Fibroblast of skin of left biceps (primary cell): ENCODE measurements at places on chromosomes 1 and 21.

GRCh38 chr1:210857705-210858104 lies 276.2 kb downstream of the KCNH1 start:
- DNase-seq, result no peak

GRCh38 chr1:231279081-231279480 lies 38.1 kb downstream of the GNPAT start:
- DNase-seq, result no peak

- no peak for DNase-seq
These were observed 13.2 kb upstream of the QSOX1 start for GRCh38 chr1:180141381-180141934.

- no peak for DNase-seq
These were observed 693 bp downstream of the RAB4A start for GRCh38 chr1:229271448-229272159.

DNA sequence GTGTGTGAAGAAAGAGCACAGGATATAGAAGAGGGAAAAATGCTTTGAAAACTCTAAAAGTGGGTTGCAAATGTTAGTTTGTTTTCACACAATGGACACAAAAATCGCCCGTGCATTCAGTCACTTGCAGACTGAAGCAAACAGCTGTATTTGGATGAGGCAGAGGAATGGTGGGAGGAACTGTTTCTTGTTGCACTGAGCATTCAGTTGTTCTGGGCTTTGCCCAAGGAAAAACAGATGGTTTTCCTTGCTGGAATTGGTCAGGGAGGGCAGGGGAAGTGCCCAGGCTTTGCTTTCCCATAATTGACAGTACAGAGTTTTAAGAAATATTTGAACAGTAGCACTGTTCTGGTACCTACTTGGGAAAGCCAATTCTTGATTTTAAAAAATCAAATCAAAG lies 19.5 kb upstream of the WARS2 start:
- no peak for DNase-seq

- DNase-seq, result no peak
These were observed 19.9 kb downstream of the AGPAT3 start for GRCh38 chr21:43884861-43885417.

- no peak for DNase-seq
These were observed 244.6 kb downstream of the TOMM20 start for GRCh38 chr1:234884006-234884405.

- DNase-seq, result no peak
These were observed 6.8 kb downstream of the LHX4 start for GRCh38 chr1:180236698-180237509.

- DNase-seq, result no peak
These were observed 645 bp downstream of the ATP6V0B start for GRCh38 chr1:43975249-43975961.

DNA sequence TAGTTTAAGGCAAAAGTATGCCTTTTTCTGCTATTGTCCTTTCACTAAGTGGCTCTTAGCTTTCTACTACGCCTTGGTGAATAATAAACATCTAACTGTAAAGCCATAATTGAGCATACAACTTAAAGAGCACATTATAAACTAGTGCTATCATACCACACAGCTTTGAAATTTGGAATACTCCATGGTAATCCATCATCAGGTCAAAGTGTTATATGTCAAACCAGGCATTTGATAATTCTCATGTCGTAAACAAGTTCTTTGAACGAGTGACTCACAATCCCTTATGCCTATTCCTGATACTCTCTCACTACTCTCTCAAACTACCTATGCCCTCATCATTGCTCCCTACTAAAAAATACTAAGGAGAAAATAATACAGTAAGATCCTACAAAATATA lies 60.3 kb upstream of the FMN2 start:
- peak; percentile 23 for DNase-seq

DNA sequence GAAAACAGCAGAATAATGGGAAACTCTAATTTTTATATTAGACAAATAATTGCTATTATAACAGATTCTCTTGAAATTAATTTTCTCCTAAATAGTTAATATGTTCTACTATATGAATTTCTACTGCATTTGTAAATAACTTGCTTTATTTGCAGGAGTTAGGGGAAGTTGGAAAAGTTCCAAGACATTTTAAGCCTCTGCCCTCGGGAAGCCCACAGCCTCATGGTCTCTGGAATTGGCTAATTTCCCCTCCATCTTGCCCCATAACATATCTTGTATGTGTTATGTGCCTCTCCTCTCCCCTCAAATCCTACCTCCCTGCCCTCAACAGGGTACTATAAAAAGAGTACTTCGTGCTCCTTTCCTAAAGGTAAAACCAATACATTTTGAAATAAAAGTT lies 271.4 kb upstream of the NR5A2 start:
- DNase-seq, result no peak

GRCh38 chr1:163006051-163006834 lies 62.9 kb upstream of the RGS4 start:
- no peak for DNase-seq

- DNase-seq, result no peak
These were observed 65.2 kb downstream of the BCAR3 start for GRCh38 chr1:93616221-93616995.

DNA sequence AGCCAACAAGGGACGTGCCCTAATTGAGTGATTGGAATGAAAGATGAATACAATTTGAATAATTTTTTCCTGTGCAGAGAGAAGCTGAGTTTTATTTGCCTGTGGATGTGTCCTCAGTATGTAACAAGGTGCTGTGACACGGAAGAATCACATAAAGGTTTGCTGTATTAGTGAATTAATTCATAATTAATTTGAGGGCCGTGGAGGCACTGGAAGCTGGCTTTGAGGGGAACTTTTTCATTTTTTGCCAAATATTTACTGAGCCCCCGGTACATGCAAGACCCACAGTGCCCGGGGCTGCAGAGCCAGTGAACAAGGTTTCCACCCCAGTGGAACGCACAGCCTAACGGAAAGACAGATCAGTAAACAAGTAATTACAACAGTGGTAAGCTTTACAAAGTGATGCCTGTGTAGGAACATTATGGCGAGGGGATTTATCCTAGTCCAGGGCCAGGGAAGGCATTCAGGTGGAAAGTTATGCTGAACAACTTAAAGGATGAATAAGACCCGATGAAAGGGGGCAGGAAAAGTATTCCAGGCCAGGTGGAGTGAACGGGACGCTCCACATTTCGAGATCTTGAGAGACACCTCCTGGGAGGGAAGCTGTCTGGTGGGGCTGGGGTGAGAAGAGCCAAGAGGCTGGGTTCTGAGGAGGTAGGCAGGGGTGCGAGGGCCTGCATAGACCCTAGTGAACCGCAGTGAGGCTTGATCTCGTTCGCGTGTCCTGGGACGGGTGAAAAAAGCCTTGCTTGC lies 773 bp upstream of the RCC2 start:
- no peak for DNase-seq

- DNase-seq, result no peak
These were observed 9.7 kb downstream of the CHML start for GRCh38 chr1:241630476-241630875.
